ENCODE measurements at places on chromosomes 3 and 15. TPM values are rescaled to one million over a fixed set of nuclear protein-coding genes. Genes with fewer than 3 reads are reported as not detected.

GRCh38 chr3:122679085-122679881 lies 1.4 kb upstream of the PARP14 start:
- peak; percentile 80 for DNase-seq

LRRK1 gene
- 2.9 TPM for total RNA-seq

DNA sequence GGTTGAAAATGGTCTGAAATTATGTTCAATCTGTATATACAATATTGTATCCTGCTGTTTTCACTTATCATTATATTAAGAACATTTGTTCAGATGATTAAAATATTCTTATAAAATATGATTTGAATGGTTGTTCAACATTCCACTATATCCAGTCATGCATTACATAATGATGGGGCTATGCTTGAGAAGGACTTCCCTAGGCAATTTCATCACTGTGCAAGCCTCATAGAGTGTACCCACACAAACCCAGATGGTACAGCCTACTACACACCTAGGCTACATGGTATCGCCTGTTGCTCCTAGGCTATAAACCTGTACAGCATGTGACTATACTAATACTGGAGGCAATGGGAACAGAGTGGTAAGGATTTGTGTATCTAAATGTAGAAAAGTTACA lies 30.5 kb downstream of the SLC7A14 start:
- DNase-seq, result no peak

DNA sequence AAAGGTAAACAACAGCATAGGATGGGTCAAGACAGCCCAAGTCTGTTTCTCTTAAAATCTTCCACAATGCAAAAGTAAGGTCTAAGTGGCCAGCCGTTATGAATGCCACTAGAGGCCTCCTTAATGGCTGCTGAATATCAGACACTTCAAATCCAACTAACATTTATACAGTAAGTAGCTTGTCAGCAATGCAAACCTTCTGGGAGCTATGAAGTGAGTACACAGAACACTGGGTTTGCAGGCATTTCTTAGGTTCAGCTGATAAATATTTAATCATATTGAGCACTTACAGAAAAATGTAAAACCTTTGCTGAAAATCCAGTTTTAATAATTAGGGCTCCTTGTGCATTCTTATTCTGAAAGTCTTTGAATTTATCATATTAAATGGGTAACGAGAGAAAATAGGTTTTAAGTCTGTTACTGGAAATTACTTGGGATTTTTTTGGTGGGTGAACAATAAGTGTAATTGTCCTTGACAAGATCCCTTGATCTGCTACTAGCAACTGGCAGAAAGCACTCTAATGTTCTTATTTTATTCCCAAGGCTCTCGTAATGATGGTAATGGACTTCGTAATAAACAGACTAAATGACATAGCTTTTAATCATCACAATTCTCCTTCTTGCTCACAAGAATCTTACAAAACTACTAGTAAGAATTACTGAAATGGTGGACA lies 141.7 kb upstream of the GPR149 start:
- no peak for DNase-seq

ISLR gene
- 0.06 TPM for total RNA-seq

DNA sequence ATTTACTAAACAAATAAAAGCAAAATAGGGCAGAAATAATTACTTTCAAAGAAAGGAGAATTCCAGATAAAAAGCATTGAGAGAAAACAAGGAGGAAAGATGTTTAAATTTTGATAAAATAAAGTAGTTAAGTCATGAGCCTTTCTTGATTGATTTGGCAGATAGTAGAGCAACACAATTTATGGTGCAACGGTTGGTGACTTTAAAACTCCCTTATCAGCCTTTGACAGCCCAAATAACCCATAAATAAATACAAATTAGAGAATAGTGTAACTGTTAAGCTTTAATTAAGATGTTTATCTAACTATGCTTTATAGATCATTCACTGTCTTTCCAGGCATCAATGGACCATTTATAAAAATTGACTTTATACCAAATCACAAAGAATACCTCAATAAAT lies 54.0 kb upstream of the EIF1B start:
- DNase-seq, result no peak

SLC7A14 gene
- total RNA-seq, result not detected

VPS18 gene
- 18.5 TPM for total RNA-seq

SOX2 gene
- total RNA-seq, result 4.3 TPM

- no peak for DNase-seq
These were observed 20.8 kb upstream of the TNIK start for GRCh38 chr3:171481011-171481410.

GRCh38 chr3:148642214-148642613 lies 55.5 kb upstream of the AGTR1 start:
- DNase-seq, result peak; percentile 46

DNA sequence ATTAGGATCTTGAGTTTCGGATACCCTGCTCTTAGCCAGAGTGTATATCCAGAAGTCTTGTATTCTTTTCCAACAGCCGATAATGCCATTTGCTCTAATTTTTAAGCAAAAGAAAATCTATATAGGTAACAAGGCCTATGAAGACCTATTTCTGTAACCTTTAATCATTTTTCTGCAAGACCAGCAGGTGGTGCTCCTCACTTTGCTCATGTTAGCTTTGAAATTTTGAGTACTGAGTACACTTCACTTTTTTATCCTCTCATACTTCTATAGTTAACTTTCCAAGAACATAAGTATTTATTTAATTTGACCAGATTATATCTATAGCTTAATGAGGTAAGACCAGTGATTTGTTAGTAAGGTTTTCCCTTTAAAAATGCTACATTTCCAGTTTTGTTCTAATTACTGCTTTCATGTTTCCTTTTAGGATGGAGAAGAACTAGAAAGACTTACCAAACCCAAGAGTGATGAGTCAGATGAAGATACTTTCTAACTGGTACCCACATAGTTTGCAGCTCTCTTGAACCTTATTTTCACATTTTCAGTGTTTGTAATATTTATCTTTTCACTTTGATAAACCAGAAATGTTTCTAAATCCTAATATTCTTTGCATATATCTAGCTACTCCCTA lies 20.5 kb downstream of the SLC35A5 start:
- DNase-seq, result peak; percentile 63

DNA sequence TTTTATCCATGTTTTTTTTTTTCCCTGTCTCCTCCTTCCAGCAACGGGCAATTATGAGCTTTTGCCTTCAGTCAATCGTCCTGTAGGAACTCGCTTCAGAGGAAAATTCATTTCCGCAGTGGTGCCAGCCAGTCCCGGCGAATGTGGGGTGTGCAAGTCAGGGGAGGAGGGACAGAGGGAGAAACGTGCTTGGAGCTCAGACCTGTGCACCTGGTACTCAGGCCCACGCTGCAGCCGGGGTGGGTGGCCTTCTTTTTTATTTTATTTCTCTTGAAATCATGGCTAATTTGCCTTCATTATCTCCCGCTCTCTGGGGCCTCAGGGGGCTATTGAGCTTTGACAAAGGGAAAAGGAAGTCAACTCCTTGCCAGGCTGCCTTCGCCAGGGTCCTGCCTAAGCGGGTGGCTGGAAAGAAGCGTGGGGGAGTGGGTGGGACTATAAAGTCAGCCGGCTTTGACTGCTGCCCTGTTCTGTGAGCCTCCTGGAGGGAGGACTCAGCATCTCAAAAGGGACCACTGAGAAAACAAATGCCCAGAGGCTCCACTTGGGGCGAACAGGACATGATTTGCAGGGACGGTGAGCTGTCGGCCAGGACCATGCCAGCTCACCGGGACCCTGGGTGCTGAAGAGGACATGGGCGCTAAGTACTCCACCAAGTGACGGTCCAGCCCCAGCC lies 5.5 kb downstream of the GRIP2 start:
- DNase-seq, result no peak

HDC gene
- not detected for total RNA-seq

DNA sequence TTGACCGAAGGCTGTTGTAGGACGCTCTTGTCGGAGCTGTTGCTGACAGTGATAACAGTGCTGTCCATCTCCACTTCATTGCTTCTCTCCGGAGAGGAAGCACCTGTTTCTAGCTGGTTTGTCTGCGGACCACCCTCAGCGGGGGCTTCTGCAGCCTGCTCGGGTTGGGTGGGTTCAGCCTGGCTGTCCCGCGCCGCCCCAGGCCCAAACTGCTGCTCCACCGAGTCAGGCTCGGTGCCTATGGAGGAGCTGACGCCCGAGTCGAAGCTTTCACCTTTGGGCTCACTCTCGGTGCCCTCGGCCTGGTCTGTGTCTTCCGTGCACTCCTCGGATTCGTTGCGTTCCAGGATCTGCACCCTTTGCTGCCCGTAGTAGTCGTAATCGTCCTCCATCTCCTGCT lies 56.9 kb downstream of the TIGIT start:
- DNase-seq, result no peak
